ENCODE measurements at places on chromosomes 5 and 9.

- DNase-seq: no peak
These were observed 1.4 kb downstream of the EFNA5 start for GRCh38 chr5:107669096-107670031.

DNA sequence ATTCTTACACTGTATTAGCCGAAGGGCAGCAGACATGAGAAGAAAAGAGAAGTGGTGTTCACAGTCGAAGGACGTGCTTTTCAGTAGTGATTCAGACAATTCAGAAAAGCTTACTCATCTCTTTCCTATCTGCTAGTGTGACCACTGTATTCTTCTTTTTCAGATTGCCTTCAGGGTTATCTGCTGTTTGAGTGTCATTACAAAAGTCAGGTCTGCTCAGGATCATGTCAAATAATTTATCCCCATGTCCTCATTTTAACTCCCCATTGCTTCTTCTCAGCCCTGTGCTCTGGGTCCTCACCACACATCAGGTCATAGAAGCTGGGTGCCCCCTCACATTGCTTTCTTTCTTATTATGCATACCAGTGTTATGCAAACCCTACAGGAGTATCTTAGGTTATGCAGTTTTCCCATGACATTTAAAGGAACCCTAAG is 394.0 kb downstream of the CETN3 start:
- DNase-seq: no peak

DNA sequence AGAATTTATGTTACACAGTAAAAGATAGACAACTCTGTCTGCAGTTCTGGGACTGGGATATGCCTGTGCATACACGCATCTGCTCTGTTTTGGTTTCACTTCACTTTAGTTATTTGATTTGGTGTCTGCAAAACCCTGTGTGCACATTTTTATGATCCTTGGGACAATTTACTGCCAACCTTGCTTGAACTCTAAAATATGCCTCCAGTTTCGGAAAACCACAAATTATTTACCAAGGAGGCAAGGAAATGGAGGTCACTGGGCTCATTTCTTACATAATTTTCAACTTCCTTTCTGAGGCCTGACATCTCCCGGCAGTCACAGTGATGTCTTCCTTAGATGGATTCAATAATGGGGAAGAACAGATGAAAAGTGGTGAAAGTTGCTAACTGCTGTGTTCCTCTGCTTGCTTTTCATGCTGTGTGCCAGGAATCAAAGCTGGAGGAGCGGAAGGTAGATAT is 61.2 kb upstream of the TAF11L2 start:
- peak; percentile 31 for DNase-seq

GRCh38 chr5:82222597-82223574 is 55.3 kb downstream of the RPS23 start:
- DNase-seq: no peak

DNA sequence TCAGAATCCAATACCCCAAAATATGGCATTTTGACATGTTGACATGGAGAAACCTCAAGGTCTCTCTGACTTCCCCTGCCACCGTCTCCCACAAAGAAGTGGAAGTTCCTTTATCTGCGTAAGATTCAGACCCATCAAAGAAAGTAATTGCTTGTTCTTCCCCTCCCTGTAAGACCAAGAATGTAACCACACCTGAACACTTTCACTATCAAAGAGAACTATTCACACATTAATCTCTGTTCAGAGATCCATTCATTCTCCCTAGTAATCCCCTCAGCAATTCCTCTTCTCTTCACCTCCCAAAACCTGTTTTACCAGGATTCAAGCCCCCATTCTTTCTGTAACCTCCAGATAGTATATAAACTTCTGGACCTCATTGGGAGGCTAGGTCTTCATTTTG is 4.1 kb upstream of the SLC1A1 start:
- no peak for DNase-seq

- DNase-seq: no peak
These were observed 88.5 kb upstream of the TRPM3 start for GRCh38 chr9:71209890-71210289.

DNA sequence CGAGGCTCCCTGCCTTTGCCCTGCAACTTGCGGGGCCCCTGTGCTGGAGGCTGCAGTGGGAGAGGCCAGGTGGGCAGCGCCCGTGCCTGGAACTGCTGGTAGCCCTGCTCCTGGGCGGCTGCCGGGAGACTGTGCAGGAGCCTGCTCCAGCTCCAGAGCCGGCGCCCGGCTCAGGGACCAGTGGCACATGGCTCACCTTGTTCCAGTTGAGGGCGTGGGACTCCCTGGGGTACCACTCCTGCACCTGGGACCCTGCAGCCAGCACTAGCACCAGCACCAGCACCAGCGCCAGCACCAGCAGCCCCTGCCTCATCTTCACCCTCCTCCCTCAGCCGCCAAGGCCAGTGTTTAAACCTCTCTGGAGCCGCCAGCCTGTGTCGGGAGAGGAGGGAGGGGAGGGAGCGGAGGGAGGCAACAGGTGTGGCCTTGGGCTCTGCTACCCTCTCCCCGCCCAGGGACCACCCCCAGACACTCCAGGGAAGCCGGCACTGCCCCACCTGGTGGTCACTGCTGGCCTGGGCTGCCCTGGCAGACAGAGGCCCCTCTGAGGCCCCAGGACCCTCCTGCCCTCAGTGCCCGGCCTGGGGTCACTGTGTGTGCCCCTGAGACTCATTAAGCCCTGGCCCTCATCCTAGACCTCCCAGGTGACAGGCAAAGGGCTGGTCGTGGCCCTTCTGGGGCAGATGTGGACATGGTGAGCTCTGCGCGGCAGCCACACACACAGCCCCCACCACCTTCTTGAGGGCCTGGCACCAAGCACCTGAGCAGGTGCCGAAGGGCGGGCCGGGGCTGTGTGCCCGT is at the start of gene LCN10:
LCN10 (minus strand) TSS at position 350 of the 801 bp plus-strand sequence; CDS start at position 313, 37 bp downstream.
- no peak for DNase-seq

- DNase-seq: no peak
These were observed 5.7 kb upstream of the C5orf15 start for GRCh38 chr5:133974142-133974541.

GRCh38 chr5:131019601-131020315 is 145.3 kb downstream of the HINT1 start:
- no peak for DNase-seq

DNA sequence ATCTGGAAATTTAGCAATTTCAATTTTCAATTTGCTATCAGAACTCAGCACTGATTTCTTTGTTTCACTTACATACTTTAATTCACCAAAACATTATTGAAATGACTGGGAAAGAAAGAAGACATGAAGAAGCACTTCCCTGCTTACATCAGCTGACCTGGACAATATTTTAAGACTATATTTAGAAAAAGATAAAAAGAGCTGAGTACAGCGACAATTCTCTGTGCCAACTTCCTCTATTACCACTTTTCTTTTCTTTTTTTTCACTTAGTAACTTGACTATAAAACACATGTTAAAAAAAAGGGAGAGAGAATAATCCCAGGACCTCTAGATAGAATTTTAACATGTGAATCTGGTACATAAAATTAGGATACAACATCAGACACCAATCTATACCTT is 35.6 kb downstream of the MEF2C start:
- DNase-seq: no peak

GRCh38 chr5:152400846-152401245 is 4.2 kb downstream of the NMUR2 start:
- no peak for DNase-seq

GRCh38 chr9:84325347-84325973 is 15.1 kb downstream of the SLC28A3 start:
- DNase-seq: no peak

- DNase-seq: no peak
These were observed 4.1 kb downstream of the FAM78A start for GRCh38 chr9:131272212-131272611.

DNA sequence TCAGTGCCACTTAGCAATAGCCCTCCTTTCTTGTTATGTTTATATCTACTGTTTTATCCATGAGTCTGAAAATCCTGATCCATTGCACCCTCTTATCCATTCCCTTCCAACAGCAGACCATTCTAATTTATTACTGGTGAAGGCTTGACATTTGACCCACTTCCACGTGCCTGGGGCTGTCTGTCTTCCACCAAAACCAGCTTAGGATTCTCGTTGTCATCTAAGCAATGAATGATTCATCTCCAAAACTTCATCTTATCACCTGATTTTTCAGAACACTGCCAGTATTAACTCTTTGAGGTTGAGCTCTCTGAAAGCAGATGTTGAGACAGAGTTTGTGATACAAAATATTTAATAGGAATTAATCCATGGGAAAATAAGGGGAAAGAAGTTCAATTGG is 277.8 kb upstream of the FBXL7 start:
- DNase-seq: no peak

GRCh38 chr9:136077491-136077890 is 17.6 kb downstream of the NACC2 start:
- no peak for DNase-seq

DNA sequence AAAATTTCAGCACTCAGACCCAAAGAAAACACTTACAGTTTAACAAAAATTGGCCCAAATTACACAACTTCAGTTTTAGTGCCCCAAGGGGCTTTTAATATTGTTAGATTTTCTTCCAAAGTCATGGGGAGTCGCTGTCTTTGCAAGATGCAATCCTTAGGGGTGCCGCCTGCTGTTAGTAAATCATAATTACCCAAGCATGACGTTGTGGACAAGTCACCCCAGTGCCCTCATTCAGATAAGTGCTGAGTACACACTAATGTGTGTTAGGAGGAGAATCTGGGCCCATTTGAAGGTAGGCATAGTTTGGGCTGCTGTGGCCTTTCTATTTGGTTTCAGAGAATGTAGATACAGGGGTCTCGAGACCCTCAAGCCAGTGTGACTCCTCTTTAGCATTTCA is 138.1 kb downstream of the SV2C start:
- DNase-seq: no peak

- DNase-seq: no peak
These were observed 36.5 kb upstream of the SH3PXD2B start for GRCh38 chr5:172490514-172491461.

DNA sequence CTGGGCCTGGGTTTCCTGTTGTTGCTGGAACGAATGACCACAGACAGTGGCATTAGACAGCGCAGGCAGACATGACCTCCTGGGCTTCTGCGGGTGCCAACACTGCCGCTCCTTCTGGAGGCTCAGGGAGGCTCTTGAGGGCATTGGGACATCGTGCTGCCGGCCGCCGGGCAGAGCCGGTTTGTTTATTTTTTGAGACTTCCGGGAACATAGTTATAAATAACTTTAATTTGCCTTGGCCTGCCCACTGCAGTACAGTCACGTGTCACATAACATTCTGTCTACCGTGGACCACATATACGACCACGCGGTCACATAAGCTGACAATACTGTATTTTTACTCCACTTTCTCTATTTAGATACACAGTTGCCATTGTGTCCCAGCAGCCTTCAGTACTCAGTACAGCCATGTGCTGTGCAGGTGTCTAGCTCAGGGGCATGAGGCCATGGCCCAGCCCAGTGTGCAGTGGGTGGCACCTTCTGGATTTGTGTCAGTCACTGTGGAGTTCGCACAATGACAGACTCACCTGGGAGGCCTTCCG is 8.2 kb upstream of the TOR4A start:
- no peak for DNase-seq

GRCh38 chr9:127491516-127491915 is 40.2 kb downstream of the LRSAM1 start:
- no peak for DNase-seq

- DNase-seq: no peak
These were observed 11.3 kb downstream of the C9orf50 start for GRCh38 chr9:129609486-129610212.

GRCh38 chr9:132606066-132606465 is 23.7 kb downstream of the BARHL1 start:
- DNase-seq: no peak

- DNase-seq: no peak
These were observed 621.0 kb downstream of the ACTL7B start for GRCh38 chr9:108234811-108235210.

- DNase-seq: no peak
These were observed 452.9 kb upstream of the ZNF608 start for GRCh38 chr5:125199373-125199772.

DNA sequence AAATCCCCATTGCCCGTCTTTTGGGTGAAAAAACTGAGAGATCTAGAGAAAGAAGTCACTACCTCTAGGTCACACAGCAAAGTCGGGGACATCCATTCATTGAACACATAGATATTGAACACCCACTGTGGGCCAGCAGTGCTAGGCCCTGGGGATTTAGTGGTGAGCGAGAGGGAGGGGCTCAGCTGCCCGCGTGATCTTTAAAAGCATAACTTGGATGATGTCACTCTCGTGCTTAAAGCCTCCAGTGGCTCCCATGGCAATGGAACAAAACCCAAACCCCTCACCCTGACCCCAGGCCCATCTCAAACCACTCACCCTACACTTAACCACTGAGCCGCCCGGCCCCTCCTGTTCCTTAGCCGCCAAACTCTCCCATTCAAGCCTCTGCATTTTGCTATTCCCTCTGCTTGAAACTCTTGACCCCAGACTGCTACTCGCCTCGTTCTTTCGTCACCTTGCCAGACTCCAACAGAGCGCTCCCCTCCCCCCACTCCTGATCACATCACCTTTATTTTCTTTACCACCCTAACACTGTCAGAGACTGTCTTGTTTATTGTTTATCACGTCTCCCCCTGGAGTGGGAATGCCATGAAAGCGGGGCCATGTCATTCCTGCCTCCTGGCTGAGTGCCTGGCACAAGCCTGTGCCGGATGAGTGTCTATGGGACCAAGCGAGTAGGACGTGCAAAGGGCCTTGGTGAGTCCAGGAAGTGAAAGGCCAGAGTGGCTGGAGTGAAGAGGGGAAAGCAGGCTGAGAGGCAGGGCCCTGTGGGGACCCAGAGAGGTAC is 710 bp upstream of the PIP5KL1 start:
- peak; percentile 77 for DNase-seq

- no peak for DNase-seq
These were observed 123.2 kb downstream of the SNCAIP start for GRCh38 chr5:122435234-122435633.

- no peak for DNase-seq
These were observed 399.8 kb downstream of the OSTF1 start for GRCh38 chr9:75487856-75488718.

DNA sequence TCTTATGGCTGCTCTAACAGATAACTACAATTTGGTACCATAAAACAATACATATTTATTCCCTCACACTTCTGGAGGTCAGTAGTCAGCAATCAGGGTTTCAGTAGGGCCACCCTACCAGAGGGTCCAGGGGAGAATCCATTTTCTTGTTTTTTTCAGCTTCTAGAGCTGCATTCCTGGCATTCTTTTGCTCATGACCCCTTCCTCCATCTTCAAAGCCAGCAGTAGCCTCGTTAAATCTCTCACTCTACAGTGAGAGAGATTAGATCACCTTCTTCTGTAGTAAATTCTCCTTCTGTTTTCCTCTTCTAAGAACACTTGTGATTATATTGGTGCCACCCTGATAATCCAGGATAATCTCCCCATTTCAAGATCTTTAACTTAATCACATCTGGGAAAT is 187.4 kb downstream of the RFK start:
- no peak for DNase-seq

GRCh38 chr5:171647043-171647903 is 138.3 kb upstream of the SMIM23 start:
- no peak for DNase-seq
